Stimulated activated CD4-positive, alpha-beta T cell treated with anti-CD3 and anti-CD28 coated beads, TNF-alpha, amount 100 ng/mL, for 48 hours (primary cell): ENCODE measurements at places on chromosomes 3 and 15.

GRCh38 chr3:127751782-127752181, 70.5 kb downstream of the MGLL start:
- DNase-seq, result no peak

DNA sequence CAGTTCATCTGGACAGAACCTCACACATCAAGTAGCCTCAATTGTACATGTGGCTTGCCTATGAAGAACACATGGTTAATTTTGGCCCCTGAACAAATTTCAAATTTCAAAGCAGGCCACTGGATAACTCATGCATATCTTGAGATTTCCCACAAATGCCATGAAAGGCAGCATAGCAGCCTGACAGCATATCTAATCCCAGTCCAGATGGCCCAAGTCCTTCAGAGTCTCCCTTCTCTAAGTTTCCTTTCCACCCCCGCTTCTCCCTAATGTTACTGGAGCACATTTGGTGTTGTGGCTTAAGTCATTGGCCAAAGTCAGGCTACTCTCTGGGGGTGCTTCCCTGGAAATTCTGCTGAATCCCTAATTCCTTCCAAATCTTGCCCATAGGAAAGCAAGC, 53.8 kb upstream of the COL6A6 start:
- no peak for DNase-seq

DNA sequence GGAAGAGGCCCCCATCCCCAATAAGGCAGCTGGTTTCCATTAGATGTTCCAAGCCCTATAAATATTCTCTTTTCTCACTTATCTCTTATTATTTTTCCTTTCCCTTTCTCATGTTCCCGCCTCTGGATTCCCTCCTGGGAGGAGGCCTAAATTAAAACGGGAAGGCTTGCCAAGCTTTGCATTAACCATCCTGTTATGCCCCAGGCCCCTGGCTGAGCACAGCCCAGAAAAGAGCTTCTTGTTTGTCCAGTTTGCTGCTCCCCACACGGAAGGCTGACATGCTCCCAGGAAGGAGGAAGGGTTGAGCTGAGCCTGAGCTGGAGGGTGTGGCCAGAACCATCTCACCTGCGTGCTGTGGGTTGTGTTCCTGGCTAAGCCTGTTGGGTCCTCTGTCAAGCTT, 63.1 kb upstream of the BOC start:
- DNase-seq, result no peak

GRCh38 chr15:69100821-69101220, 59.6 kb upstream of the GLCE start:
- DNase-seq, result no peak

- no peak for DNase-seq
Measured at GRCh38 chr15:26874774-26875475, 8.1 kb downstream of the GABRA5 start.

DNA sequence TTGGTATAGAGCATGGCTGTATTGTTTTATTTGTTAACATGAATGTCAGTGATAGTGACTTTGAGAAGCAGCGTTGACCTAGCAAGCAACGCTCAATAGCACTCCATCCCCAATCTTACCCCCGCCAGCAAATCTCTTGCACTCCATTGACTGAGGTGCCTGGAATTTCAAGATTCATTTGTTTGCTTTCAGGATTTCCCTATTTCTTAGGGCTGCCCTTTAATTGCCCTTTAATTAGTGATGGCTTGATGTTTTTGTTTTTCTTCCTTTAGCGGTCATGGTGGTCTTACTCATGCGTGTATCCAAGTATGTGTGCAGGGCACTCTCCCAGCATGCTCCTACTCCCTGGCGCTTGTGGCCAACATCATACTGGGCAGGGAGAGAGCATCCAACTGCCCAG, 216.8 kb upstream of the TBL1XR1 start:
- DNase-seq, result no peak

- DNase-seq, result no peak
Measured at GRCh38 chr15:65960586-65960985, 91.3 kb downstream of the RAB11A start.

DNA sequence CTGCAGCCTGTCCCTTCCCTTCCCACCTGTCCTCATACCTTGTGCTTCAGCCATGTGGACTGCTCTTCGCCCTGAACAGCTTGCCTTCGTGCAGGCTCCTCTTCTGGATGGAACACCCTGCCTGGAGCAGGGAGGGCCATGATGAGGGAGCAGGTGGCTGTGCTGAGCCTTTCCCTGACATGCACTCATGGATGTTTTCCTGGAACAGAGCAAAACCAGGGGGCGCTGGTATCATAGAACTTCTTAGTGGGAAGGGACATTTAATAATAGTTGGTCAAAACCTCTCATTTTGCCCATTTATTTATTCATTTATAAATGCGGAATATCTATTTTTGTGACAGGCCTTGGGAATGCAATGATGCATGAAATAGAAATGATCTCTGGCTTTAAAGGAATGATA, 149.3 kb downstream of the CACNA1D start:
- DNase-seq, result no peak

- DNase-seq, result no peak
Measured at GRCh38 chr15:80755885-80756284, 23.3 kb upstream of the CEMIP start.

- no peak for DNase-seq
Measured at GRCh38 chr3:12973827-12974226, 99.4 kb downstream of the IQSEC1 start.

DNA sequence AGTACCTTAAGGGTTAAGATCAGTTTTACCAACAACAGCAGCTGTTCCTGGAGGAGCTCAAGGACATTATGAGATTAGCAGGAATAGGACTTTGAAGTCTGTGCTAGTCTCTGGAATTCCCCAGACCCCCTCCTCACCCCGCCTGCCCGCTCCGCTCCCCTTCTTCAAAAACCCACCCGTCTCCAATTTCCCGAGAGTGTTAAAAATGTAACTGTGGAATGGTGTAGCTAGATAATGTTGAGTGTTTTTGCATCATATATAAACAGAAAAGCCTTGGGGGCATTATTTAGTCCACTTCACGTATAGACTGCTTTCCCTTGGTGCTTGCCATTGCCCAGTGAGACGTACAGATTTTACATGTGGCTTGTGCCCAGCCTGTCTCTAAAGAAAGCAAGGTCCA, 65.0 kb upstream of the SEMA6D start:
- DNase-seq, result no peak

- peak; percentile 56 for DNase-seq
Measured at GRCh38 chr15:73240866-73241499, 127.8 kb downstream of the HCN4 start.

DNA sequence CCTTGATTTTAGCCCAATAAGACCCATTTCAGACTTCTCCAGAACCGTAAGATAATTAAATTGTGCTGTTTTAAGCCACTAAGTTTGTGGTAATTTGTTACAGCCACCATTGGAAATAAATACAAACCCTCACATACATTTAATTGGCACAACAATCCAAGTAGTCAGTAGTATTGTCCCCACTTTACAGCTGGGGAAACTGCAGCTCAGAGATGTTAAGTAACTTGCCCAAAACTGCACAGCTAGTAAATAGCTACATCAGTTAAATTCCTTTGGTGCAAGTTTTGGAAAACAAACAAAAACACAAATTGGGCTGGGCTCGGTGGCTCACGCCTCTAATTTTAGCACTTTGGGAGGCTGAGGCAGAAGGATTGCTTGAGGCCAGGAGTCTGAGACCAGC, 13.3 kb upstream of the IREB2 start:
- no peak for DNase-seq

DNA sequence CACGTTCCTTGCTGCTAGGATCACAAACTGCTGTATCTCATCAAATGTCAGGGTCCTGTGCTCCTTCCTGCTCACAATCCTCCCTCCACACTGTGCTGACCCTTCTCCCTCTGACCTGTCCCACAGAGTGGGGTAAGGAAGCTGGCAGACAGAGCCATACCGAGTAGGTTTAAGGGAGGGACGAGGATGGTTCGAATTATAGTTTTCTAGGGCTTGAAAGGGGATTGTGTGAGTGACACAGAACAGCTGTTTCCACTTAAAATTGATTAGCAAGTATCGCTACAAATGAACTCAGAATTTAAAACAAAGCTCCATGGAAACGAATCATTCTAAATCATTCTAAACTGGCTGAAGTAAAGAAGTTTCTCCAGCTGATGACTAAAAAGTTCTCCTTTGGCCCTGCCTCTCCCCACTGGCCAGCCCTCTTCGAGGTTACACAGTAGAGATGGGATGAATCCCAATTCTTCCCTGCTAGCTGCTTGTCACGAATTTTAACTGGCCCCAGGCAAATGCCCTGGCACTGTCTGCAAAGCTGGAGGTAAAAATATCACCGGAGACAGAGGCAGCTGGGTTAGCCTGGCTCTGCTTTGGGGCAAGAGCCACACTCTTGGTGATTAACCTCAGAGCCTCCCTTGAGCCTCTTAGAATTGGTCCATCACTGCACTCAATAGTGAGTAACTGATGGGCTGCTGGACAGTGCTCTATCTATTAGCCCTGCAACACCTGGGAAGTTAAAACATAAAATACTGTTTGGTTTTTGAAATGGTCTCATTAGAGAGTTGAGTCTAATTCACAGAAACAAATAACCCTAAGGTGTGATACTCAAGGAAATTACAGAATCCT, 194.9 kb downstream of the CHST2 start:
- no peak for DNase-seq

DNA sequence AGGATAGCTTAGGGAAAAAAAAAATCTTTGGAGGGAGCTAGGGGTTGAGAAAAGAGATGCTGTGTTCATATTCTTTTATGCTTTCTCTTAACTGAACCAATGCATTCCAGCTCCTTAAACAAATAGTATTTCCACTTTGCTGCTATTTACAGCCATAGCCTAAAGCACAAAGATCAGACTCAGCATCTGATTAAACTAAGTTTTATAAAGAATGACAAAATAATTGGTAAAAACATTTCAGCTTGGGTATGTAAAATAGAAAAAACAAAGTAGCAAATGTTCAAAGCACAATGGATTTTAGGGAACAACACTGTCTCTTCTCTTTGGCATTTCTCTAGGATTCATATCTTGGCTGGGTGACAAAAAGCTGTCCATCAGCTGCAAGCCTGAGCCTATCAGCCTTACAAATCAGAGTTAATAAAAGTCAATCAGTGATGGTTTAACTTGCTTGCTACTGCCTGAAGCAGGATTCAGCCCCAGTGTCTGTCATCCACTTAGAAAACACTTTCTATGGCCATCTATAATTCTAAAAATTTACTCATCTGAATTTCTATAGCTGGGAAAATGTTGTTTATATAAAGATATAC, 232.1 kb upstream of the CDIN1 start:
- DNase-seq, result no peak

GRCh38 chr15:75712668-75713337, at the start of gene CSPG4:
CSPG4 (minus strand) TSS chr15:75712848; CDS start chr15:75712755, 93 bp downstream.
- no peak for DNase-seq

- no peak for DNase-seq
Measured at GRCh38 chr15:37134699-37135131, 34.4 kb upstream of the MEIS2 start.

DNA sequence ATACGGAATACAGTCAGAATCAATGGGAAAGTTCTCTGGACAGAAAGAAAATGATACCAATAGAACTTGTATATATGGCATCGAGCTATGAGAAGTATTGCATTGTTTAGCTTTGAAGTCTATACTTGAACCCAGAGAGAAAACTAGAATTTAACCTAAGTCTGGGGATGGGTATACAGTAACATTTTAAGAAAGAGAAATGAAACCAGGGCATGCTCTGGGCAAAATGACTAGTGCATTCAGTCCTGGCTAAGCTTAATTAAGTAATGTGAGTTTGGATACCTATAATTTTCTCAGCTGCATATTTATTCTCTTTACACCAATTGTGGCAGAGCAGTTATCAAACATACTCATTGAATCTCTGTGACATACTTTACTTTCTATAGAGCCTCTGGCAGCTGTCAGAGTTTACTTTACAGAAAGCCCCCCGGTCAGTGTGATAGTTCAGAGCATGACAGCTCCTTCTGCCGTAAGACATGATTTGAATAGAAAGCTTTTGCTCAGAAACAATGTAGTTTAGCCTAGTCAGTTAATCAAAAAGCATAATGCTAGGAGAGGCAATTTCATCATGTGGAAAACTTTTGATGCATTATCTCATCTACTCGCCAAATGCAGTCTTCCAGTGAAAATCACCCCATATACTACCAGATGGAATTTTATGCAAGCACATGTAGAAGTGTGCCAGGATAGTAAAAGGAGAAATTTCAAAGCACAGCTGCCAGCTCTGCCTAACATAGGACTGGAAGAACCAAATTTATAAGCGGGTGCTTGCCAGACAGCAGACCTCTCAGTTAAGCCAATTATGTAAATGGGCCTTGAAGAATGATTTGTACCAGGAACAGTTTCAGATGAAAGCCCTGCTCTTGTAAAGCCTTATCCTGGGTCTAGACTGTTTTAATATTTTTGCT, 40.7 kb downstream of the OXSM start:
- DNase-seq, result no peak

- DNase-seq, result no peak
Measured at GRCh38 chr3:43053291-43053690, 52.6 kb downstream of the POMGNT2 start.

- no peak for DNase-seq
Measured at GRCh38 chr3:52794612-52795099, at the start of gene ITIH3. ITIH3 (plus strand) TSS chr3:52794796; CDS start chr3:52794804, 8 bp downstream.

GRCh38 chr3:11130385-11130784, 23.9 kb upstream of the HRH1 start:
- no peak for DNase-seq

DNA sequence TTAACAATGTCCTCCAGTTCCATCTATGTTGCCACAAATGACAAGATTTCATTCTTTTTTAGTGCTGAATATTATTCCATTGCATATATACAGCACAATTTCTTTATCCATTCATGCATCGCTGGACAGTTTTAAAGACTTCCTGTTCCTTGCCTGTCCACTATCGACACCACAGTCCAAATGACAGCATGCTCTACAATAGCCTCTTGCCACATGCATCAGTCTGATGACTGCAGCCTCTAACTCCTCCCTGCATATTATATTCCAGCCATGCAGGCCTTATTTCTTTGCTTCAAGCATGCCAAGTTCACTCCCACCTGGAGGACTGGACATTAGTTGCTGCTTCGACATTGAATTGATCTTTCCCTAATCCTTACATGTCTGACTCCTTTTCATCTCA, 306.2 kb downstream of the FOXP1 start:
- no peak for DNase-seq

GRCh38 chr3:23611737-23612295, 193.9 kb upstream of the UBE2E1 start:
- no peak for DNase-seq

DNA sequence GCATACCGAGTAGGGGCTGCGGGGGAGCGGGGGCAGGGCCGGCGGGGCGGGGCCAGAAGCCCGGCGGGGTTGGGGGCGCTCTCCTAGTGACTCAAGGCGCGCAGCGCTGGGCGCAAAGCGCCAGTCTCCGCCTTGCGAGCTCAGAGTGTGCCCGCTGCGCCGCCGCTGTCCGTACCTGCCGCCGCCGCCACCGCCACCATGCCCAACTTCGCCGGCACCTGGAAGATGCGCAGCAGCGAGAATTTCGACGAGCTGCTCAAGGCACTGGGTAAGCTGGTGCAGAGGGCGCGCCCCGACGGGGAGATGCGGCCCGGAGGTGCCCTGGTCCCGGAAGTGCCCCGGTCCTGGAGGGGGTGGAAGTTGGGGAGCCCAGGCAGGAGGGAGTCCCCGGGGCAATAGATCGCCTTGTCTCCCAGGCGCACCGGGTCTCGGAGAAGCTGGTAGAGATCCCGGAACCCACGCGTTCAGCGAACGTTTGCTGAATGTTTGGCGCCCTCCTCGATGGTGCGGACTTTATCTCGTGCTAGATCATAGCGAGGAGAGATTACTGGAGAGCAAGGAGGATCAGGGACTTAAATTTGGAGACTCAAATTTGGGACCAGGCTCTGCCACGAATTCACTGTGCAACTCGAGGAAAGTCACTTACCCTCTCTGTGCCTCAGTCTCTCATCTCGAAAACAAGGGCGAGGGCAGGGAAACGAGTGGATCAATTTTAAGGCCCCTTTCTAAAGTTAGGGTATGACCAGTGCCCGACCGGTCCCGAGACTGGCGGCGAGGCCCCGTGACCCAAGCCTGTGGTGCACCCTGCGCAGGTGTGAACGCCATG, at the start of gene CRABP1:
Gene CRABP1 (plus strand): TSS at position 123 of the 826 bp plus-strand sequence. CDS start 76 bp downstream, at position 199.
- no peak for DNase-seq
